ENCODE measurements at places on chromosomes 12 and 14. TPM values are rescaled to one million over a fixed set of nuclear protein-coding genes. Genes with fewer than 3 reads are reported as not detected.

The MANSC4 gene
- total RNA-seq: not detected

The CYP46A1 gene
- total RNA-seq: 7.6 TPM

The HPD gene
- 1.4 TPM for total RNA-seq

The KIF26A gene
- 10.6 TPM for total RNA-seq

The MANSC1 gene
- total RNA-seq: 13.0 TPM

The WNT1 gene
- not detected for total RNA-seq

The BDKRB2 gene
- 0.23 TPM for total RNA-seq

- DNase-seq: no peak
These were observed 42.9 kb downstream of the TRIP11 start for GRCh38 chr14:91996948-91997371.

- no peak for DNase-seq
These were observed 12.7 kb downstream of the HVCN1 start for GRCh38 chr12:110676171-110676570.

DNA sequence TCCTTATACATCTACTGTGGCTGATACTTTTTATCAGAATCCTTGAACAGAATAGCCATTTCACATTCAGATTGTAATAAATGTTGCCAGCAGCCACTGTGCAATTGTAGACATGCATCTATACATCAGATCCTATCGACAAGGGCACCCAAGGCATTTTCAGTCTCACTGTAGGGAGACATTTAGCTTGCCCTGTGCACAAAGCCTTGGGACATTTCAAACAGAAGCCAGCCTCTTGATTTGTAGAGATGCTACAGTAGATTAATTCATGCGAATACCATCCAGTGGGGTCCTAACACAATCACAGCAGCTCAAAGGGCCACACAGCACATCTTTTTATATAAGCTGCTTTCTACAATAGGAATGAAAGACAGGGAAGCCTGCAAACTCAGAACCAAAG lies 81.4 kb downstream of the SLC8A3 start:
- DNase-seq: no peak

DNA sequence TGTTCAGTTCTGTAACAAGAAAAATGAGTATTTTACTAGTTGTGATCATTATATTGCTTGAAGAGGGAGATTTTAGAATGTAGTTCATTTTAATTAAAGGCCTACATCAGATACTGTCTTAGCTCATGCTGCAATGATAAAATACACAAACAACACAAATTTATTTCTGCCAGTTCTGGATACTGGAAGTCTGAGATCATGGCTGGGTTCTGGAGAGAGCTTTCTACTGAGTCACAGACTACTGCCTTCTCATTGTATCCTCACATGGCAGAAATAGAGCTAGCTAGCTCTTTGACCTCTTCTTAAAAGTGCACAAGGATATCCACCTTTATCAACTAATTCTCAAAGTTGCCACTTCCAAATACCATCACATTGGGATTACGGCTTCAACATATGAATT lies 53.8 kb downstream of the MIS18BP1 start:
- no peak for DNase-seq

- no peak for DNase-seq
These were observed 31.1 kb downstream of the FRS2 start for GRCh38 chr12:69501154-69501895.

Data from right cardiac atrium (tissue), 5 donors.